ENCODE measurements at places on chromosomes 12 and 14. TPM values are rescaled to one million over a fixed set of nuclear protein-coding genes. Genes with fewer than 3 reads are reported as not detected.

SYCP3 gene
- total RNA-seq = not detected

DNA sequence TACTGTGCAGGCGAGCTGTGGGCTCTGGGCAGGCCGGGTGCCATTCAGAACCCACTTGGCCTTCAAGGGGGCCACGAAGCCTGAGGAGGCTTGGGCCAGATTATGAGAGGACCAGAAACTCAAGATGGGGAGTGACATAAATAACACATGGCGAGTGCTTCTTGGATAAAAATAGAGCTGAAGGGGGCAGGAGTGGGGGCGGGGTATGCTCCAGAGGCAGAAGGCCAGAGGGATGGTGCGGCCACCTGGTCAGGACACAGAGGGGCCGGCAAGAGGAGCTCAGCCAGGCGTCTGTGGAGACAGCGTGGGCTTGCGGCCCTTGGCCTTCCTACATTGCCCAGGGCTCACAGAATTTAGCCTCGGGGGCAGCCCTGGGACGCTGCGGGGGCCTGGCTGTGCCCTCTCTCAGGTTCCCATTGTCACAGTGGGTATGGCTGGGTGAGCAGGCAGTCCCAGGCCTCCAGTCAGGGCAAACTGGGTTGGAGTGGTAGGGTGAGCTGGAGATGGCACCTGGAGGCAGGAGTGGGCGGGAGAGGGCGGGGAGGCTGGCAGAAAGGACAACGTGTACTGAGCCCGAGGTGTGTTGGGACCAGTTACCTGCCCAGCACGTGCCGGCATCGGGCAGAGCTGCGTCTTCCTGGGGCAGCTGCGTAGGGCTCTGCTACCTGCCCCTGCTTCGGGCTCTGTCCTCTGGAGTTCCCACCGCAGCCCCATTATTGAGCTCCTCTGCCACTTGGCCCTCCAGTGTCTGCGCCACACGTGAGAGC is 7.4 kb upstream of the SLC25A29 start:
- no peak for DNase-seq

NUAK1 gene
- 43.5 TPM for total RNA-seq

NKX2-1 gene
- total RNA-seq = not detected

OR6C2 gene
- total RNA-seq = 1.3 TPM

KRT6A gene
- 1,258 TPM for total RNA-seq

SIX6 gene
- total RNA-seq = not detected

ATP23 gene
- total RNA-seq = 12.0 TPM

DNA sequence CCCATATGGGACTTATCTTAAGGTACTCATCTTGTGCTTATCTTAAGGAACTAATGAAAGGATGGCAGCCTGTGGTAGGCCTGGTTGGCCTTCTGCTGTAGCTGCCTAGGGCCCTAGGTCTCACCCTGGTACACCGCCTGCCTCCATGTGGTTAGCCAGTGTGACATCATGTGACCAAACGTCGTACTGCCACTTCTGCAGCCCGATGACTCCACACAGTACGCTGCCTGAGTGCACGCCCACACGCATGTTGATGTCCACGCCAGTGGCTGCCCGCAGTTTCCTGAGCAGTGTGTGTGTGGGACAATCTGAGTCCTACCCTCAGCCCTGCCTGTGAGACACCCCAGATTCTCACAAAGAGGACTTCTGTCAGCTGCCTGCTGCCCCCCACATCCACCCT is 5.1 kb downstream of the ADCY4 start:
- no peak for DNase-seq

- peak; percentile 59 for DNase-seq
These were observed 844 bp downstream of the DPF3 start for GRCh38 chr14:72892879-72893635.

PTCSC3 gene
- not detected for total RNA-seq

GRCh38 chr12:12954878-12955625 is 3.1 kb upstream of the GPRC5D start:
- DNase-seq = no peak

EFS gene
- 63.0 TPM for total RNA-seq

DNA sequence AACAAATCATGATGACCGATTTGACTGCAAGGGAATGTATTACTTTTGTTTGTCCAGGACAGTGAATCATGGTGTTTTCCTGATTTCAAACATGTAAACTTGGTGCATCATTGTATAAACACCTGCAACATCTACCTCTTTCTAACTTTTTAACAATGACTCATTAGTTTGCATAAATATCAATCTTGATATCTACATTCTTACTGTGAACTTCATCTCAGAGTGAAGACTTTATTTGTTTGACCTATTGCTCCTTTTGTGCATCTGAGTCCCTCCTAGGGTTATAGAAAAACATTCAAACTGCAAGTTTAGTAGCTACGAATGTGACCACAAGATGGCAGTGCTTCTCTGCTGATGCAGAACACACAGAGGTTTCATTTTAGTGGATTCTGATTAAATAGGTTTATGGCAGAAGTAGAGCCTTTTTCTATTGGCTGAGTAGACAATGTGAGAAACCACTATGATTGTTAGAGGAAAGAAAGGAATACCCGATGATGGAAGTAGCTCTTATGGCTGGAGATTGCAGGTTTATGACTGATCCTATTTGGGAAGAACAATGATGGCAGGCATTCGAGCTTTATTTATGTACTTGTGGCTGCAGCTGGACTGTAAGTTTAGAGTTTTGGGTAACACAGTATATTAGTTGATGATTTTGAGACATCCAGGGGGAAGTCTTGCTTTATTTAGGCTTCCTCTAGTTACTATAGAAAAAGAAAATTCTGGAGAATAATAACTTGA is 244.2 kb upstream of the OR4E1 start:
- DNase-seq = no peak

GRCh38 chr12:10243818-10244520 is 31.3 kb downstream of the GABARAPL1 start:
- no peak for DNase-seq

GRCh38 chr12:46963977-46964971 is 115.1 kb upstream of the PCED1B start:
- no peak for DNase-seq

GRCh38 chr12:57864442-57865083 is 18.0 kb upstream of the CTDSP2 start:
- DNase-seq = no peak

DNA sequence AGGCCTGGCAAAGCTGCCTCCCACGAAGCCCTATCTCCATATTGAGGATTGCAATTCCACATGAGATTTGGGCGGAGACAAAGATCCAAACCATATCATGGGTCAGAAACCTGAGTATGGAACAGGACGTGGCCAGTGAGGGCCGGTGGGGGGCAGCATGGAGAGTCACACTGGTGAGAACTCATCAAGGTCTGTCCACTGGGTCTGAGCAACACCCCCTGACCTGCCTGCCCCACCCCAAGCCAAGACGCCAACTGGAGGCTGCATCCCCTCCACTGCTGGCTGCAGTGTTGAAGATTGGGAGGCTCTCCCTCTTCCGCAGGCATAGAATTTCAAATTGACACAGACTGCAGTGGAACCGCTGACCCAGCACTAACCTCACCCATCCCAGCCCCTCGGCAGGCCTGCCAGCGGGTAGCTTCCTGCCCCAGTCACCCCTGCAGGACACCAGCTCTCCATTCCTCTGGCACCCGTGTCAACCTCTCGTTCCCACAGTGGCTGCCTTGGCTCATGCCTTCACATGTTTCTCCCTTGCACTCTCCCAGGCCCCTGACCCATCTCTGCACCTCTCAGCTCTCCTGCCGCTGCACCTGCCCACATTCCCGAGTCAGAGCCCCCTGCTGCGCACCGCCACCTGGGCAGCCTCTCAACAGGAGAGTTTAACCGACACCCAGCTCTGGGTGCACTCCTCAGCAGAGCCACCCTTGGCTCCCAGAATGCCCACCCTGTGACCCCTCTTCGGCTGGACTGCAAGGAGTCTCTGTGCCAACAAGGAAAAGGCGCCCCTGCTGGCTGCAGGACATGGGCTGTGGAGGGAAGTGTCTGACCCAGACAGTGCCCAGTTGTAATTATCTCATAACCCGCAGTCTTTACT is 45.2 kb upstream of the PPP2R5C start:
- DNase-seq = peak; percentile 56

DNA sequence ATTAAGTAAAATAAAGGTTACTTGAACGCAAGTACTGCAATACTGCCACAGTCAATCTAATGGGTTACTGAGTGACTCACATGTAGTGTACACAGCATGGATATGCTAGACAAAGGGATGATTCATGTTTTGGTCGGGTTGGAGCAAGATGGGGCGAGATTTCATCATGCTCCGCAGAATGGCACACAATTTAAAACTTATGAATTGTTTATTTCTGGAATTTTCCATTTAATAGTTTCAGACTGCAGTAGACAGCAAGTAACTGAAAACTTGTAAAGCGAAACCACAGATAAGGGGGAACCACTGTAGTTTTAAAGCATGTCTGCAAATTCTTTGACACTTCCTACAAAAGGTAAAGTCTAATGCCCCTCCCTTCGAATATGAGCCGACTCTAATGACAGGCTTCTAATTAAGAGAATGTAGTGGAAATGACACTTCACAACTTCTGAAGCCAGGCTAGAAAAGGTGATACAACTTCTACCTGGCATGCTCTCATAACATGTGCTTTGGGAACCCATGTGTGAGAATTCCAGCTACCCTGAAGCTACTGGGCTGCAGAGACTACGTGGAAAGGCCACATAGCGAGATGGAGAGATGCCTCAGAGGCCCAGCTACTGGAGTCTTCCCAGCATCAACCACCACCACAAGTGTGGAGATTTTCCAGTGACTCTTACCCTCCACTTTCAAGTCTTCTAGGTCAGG is 13.9 kb upstream of the TCP11L2 start:
- no peak for DNase-seq

GRCh38 chr12:121325922-121326396 is 26.3 kb downstream of the ANAPC5 start:
- DNase-seq = no peak

LAG3 gene
- 1.4 TPM for total RNA-seq

GRCh38 chr12:69779928-69780327 is 41.3 kb downstream of the RAB3IP start:
- DNase-seq = no peak

DNA sequence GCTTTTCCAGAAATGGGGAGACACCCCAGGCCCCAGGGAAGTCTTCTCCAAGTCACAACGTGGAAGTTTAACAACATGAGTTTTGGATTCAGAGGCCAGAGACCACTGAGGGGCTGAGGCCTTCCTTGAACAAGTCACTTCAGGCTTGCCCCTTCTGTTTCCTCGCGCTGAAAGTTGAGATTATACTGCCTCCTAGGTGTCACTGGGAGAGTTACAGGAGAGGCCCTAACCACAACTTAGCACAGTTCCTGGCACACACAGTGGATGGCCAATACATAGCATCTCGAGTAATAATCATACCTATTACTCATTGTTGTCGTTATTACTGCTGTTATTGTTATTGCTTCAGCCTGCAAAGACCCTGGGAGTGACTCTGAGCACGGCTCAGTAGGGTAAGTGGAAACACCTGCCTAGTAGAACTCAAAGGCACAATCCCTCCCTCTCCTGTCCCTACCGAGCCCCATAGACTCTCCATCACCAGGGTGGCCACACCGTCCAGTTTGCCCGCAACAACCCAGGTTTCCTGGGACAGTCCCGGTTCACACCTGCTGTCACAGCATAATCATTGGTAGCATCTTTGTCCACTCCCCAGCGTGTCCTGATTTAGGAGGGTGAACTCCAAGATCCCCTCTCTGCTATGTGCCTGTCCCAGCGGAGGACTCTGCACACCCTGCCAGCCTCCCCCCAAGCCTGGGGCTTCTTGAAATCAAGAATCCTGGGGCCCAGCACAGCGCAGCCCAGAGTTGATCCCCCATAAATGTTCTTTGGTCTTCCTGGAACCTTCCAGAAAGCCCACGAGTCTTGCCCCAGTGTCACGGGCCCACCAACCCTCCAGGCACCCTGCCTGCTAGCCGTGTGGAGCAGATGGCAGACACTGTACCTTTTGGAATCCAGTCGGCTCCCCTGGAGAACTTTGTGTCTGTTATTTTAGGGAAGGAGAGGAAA is 85.0 kb downstream of the SYNE3 start:
- no peak for DNase-seq

EML5 gene
- 1.8 TPM for total RNA-seq

FBLN5 gene
- 44.3 TPM for total RNA-seq

KERA gene
- not detected for total RNA-seq

DNA sequence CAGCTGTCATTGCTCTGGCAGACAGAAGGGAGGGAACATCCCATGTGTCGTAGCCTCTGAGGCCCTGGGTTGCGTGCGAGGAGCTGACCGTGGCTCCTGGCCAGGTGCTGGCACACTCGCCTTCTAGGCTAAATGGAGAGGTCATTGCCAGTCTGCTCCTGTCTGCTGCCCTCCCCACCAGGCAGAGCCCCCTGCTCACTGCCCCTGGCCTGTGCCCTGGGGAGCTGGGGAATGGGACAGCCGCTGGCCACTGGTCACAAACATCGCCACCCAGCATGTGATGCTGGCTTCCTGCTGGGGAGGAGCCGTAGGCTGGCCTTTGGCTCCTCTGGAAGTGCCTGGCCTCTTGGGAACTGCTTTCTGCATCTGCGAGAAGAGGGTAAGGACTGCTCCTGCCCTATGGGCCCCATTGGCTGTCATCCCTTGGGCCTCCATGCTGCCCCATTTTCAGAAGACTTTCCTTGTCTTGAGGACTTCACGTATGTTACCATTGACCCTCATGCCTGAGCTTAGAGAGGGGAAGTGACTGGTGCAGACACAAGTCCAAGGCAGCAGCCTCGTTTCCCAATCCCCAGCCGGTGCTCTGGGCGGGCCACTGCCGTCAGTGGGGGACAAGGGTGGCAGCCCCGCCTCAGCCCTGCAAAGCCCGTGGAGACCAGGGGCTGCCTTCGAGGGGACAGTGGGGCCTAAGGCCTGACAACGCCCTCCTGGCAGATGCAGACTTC is 2.0 kb upstream of the TNFAIP2 start:
- no peak for DNase-seq

PHETA1 gene
- total RNA-seq = 21.7 TPM

DNA sequence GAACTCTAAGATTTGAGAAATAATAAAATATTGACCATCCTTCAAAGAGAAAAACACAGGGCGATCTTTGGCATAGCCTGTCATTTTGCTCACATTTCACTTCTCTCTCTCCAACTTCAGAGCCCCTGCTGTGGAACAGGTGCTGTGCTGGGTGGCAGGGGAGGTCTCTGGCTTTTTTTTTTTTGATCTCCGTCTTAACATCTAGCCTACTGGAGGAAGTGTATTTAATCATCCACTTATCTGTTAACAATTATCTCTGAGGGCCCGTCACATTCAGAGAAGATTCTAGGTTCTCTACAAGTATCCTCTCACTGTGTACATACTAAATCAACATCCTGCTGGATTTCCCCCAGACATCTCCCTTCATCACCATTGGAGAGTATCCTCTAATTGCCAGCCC is 34.1 kb downstream of the CHST11 start:
- no peak for DNase-seq

All from suprapubic skin (tissue), 4 donors.